ENCODE measurements at places on chromosomes 11 and 22.

DNA sequence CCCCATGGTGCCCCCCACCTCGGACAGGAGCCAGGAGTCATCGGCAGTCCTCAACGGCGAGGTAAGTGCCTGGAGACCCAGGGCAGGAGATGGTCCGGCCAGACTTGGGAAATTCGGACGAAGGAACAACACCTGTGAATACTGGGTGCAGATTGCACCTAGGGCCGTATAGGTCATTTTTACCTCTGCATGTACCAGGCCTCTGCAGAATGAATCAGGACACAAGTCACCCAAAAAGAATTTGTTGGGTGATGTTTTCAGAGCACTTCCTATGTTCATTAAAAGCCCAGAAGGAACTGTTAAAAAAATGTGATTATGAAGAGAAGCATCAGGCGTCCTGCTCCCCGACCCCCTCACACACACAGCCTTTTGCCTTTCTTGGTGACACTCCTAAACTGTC is 93.9 kb downstream of the C11orf91 start:
- DNase-seq = no peak

- no peak for DNase-seq
Measured at GRCh38 chr11:13216019-13216710, 61.4 kb upstream of the BMAL1 start.

GRCh38 chr11:123069908-123070821 is 8.2 kb upstream of the HSPA8 start:
- no peak for DNase-seq

DNA sequence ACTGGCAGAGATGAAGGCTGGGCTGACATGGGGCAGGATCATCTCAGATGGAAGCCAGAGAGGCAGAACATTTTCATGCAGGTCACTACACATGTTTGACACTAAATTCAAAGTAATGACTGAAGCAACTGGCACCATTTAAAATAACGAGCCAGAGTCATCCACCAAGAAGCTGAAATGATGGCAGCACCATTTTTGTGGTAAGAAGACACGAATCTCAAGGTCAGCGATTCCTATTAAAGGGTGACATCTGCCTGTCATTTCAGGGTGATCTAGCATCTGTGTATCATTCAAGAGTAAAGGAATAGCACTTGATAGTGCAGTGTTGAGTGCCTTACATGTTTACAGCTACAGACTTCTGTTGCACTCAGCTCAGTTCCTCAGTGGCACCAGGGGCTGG is 113.4 kb upstream of the C11orf87 start:
- no peak for DNase-seq

DNA sequence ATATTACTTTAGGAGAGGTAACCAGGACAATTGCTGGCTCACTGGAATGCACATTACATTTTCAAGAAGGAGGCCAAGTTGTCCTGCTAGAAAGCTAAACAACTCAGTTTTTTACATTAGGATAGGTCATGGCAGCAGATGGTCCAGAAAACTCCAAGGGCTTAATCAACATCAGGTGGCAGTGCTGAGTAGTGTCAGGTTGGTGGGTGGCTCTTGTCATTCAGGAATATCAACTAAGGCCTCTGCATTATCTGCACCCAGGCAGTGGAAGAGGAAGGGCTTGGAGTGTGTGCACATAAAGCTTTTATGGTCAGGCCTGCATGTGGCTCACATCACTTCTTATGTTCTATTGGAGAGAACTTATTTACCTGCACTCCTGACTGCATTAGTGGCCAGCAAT is 32.2 kb upstream of the OR4B1 start:
- DNase-seq = no peak

DNA sequence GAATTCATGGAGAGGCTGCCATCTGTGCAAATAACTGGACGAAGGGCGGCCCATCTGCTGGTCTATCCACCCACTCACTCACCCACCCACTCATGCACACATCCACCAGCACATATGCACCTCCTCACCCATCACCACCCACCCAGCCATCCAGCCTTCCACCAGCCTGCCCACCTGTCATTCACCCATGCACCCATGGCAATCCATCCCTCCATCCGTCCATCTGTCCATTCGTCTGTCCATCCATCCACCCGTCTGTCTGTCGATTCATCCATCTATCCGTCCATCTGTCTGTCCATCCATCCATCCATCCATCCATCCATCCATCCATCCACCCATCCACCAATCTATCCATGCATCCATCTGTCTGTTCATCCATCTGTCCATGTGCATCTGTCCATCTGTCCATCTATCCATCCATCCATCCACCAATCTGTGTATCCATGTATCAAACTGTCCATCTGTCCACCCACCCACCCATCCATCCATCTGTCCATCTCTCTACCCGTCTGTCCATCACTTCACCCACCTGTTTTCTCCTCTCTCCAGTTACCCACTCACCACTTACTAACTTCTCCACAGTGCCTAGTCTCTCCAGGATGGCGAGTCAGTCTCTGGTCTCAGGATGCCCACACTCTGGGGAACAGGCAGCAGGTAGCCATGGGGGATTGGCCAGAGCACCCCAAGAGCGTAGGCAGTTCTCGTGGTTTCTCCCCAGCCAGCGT is 8.9 kb downstream of the TRPM5 start:
- DNase-seq = no peak

- DNase-seq = no peak
Measured at GRCh38 chr11:113474362-113475159, 637 bp downstream of the DRD2 start.

- no peak for DNase-seq
Measured at GRCh38 chr11:17272801-17273200, 3.7 kb upstream of the NUCB2 start.

GRCh38 chr11:96219981-96220623 is 122.9 kb downstream of the MAML2 start:
- DNase-seq = no peak

DNA sequence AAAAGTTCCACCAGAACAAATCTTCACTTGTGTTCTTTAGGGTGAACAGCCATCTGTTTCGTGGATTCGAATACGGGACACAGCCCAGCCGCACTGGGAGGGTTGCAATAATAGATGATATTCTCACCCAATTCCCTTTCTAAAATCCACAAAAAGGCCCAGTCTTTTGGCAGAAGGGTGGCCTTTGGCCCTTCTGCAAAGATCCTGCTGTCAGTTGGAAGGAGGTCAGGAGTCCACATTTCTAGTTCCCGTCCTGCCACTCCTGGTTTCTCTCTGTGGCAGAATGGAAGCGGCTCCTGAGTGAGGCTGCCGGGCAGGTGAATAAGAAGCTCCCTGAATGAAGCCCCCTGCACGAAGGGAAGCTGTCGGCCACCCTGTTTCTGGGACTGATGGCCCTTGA is 11.2 kb upstream of the LINC01488 start:
- no peak for DNase-seq

GRCh38 chr22:24540470-24540869 is 14.5 kb downstream of the GUCD1 start:
- no peak for DNase-seq

GRCh38 chr11:46947399-46948077 is 11.0 kb downstream of the CSTPP1 start:
- DNase-seq = no peak

DNA sequence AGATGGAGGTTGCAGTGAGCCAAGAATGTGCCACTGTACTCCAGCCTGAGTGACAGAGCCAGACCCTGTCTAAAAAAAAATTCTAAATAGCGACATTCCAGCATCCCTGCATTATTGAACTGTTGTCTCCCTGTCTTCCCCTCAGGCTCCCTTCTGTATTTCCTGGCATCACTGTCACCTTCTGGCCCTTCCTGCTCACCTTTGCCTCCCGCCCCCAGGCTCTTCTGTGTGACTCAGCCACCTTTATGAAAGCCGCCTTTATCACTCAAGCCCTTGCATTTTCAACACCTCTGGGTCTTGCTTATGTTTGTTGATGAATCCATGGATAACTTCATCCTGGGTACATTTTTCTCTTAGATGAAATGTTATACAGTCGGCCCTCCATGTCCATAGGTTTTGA is 21.1 kb downstream of the UBASH3B start:
- DNase-seq = no peak

DNA sequence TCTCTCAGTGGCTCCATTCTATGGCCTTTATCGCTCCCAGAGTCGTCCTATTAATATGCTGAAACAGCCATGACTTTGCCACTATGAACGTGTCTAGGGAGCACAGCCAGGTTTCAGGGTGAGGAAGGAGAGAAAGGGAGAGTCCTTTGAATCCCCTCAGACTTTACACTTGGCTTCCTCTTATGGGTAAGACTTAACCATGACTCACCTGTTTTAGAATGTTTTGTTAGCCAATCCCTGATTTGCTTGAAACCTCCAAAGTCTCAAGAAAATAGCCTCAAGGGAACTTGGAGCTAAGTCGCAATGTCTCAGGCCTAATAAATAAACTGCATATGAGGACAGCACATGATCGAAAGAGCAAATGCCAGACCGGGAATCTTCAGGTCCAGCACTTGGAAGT is 131.2 kb upstream of the RCN1 start:
- no peak for DNase-seq

GRCh38 chr11:111765320-111765983 is 737 bp downstream of the PPP2R1B start:
- DNase-seq = no peak

DNA sequence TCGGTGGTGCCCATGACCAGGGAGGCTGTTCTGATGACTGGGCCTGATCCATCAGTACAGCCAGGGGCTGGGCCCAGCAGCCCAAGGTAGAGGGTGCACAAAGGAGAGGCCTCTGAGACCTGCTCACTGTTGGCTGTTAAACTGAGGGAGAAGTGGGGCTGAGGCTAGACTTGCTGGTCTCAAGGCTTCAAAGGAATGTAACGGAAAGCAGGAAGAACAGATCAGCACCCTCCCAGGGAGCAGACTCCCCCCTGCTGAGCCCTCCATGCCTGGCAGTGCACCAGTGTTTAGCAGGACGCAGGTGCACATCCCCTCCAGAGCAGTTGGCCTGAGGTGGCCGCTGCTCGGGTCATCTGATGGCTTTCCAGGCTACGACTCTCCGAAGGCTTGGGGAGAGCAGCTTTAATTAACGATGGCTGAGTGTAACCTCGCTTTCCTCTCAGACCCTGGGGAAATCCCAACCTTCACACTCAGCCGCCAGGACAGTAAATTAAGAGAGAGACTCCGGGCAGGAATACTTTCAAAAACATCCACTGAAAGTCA is 255.7 kb upstream of the NARS2 start:
- DNase-seq = no peak

DNA sequence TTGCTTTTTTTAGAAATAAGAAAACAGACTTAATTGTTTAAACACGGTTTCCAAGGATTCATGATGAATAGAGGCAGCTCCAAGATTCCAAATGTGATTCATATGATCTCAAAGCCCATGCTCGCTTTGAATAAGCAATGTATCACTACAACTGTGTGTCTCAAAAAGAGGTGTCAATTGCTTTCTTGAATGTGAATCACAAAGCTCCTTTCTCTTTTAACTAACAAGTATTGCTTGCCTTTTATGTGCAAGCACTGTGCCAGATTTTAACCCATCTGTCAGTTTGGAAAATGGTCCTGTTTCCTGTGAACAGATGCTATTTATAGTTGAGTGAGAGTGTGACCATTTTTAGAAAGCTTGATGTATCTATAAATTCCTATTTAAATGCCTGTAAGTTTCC is 6.5 kb downstream of the OOSP1 start:
- DNase-seq = no peak

DNA sequence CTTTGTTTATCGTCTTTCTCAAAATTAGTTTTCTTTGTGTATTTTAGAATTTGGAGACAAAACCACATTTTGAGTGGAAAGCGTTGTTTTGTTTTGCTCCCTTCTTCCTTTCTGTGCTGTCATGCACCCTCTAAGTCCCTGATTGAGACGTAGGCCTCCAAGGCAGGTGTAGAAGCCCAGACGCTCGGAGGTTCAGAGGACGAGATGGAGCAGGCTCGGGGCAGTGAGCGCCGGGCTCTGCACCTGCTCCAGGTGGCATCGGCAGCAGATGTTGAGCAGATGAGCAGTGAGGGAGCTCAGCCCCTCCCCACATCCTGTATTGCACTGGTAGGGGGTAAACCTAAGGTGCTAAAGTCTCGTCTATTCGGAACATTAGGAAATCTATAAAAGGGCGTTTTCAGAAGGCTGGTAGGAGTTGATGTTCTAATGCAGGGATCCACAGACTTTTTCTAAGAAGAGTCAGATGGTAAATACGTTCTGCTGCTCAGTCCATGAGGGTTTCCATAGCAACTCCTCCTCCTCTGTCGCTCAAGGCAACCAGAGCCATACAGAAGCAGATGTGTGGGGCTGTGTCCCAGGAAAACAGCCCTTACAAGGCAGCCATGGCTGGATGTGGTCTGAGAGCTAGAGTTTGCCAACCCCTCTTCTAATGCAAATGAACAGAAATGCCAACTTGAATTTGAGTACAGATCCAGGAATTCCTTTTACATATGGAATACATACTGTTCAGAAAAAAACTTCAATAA is 724.2 kb downstream of the BRD1 start:
- DNase-seq = no peak

DNA sequence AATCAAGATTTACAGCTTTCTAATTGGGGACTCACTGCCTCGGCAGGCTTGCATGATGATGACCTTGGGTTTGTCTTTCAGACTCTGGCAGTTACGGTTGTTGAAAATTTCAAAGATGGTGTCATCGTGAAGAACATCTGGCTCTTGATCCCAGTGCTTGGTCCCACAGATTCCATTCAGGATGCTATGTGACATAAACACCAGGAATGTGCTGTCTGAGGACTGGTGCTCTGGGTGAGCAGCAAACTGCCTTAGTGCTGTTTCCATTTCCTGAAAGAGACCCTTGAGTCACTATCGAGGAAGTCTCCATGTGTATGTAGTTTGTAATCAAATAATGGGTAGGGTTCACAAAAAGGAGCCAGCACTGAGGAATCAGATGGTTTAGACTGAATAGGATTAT is 7.1 kb downstream of the CASP12 start:
- DNase-seq = no peak

GRCh38 chr11:69310934-69311766 is 17.2 kb downstream of the MYEOV start:
- DNase-seq = no peak

GRCh38 chr11:87361891-87362290 is 324.2 kb downstream of the TMEM135 start:
- DNase-seq = no peak

- DNase-seq = no peak
Measured at GRCh38 chr11:7677071-7677470, 3.8 kb upstream of the CYB5R2 start.

GRCh38 chr11:115256397-115257197 is 247.6 kb downstream of the CADM1 start:
- no peak for DNase-seq

Data from activated T-helper 1 cell treated with anti-CD3 and anti-CD28 coated beads, Interleukin-2, amount 50 U/mL, for 16 hours (primary cell).